ENCODE measurements at places on chromosomes 11 and 22.
A peak's percentile ranks its signal among the peaks of the same experiment; 100 is the strongest.

GRCh38 chr22:25627271-25627852 is 62.9 kb downstream of the GRK3 start:
- DNase-seq: no peak

DNA sequence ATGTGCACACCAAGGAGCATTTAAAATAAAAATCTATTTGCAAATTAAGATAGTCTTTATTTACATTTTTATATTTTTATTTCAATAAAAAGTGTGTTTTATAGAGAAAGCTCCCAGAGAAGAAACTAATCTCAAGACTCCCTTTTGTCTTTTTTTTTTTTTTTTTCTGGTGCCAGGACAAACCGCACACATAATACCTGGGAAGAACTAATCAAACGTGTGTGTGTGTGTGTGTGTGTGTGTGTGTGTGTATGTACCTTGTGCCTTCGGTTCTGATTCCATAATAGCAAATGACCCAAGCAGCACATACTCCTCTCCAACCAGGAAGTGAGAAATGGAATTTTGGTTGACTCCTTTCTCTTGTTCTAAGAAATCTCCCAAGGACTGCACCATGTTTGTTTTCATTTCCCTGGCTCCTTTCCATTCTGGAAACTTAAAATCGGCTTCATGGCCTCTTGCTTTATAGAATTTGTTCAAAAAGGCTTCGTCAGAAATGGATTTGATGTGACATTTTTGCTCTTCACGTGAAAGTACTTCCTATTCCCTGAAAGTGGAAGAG is 65.3 kb downstream of the ST3GAL4 start:
- no peak for DNase-seq

- DNase-seq: no peak
These were observed 40.3 kb downstream of the MEI1 start for GRCh38 chr22:41739576-41739975.

DNA sequence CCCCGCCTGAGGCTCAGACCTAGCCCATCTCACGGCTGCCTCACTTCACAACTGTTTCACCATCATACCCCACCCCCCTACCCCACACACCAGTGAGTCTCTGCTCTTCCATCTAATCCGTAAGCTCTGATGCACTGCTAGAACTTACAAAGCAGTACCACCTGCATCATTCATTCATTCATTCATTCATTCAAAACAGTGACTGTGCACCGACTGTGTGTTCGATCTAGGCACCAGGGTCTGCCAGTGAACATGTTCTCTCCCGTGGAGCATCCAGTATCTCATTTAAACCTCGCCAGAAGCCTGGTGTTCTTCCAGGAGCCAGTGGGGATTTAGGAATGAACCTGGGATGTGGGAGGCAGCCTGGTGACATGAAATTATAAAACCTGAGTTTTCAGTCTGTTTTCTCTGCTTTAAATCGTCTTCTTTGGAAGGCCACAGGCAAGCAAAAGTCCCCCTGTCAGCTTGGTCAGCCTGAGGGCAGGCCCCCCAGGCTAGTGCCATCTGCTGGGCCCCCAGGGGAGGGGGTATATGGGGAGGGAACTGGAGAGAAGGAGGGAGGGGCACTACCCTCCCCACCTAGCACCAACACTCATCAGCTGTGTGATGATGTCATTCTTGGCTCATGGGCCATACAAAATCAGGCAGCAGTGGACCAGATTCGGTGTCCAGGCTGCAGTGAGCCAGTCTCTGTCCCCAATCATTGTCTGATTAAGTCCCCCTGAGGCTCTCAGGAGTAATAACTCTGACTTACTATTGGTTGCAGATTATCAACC is 18.4 kb downstream of the TMPRSS6 start:
- DNase-seq: no peak

DNA sequence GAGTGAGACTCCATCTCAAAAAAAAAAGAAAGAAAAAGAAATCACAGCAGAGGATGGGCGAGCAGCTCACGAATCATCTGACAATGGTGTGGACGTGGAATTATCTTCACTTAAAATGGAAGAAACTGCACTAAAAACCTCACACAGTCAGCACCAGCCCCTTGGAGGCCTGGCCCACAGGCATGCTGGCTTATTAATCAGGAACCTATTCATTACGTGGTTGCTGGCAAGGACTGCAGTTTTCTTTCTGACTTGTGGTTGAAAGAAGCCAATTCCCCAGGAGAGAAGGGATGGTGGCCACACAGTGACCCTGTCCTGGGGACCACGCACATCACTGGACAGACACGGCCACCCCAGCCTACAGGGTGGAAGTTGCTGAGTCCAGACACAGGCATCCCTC is 401.1 kb downstream of the CTTN start:
- no peak for DNase-seq

GRCh38 chr22:36191106-36191836 is 10.3 kb downstream of the APOL4 start:
- DNase-seq: peak; percentile 92

GRCh38 chr11:96333191-96333719 is 9.7 kb downstream of the MAML2 start:
- DNase-seq: no peak

- DNase-seq: no peak
These were observed 30.1 kb upstream of the CAT start for GRCh38 chr11:34408580-34409172.

- DNase-seq: no peak
These were observed 48.8 kb upstream of the CARS1 start for GRCh38 chr11:3105791-3106735.

DNA sequence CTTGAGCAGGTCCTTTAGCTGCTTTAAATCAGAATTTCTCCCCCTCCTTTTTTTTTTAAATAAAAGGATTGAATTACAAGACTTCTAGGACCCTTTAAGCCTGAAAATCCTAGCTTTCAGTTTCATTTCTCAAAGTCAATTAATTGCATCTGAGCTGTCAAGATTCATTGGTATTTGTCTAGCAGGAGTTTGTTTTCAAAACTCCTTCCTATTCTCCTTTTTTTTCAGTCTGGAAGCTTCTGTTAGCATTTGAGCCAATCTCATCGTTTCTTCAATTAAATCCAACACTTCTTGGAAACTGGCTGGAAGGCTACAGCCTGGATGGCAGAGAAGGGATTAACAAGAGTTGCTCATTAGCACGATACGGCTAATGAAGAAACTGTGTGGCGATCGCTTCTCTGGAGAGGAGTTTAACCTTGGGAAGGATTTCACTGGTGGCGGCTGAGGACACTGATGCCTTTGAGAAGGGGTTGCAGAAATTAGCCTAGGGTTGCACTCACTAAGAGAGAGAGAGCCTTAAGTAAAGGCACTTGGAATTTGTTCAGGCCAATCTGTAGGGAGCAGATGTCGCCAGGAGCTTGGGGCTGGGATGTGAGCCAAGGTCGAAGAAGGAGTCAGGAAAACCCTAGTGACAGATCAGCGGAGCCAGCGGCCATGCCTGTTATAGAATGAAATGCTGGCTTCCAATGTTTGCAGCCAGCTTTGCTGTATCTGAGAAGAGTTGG is 43.8 kb upstream of the API5 start:
- peak; percentile 36 for DNase-seq

GRCh38 chr11:102733232-102733875 is 8.6 kb upstream of the MMP8 start:
- no peak for DNase-seq

- DNase-seq: peak; percentile 78
These were observed at the start of gene MCAT for GRCh38 chr22:43142880-43143562. MCAT (minus strand) TSS chr22:43143398; CDS start chr22:43143348, 50 bp downstream.

- no peak for DNase-seq
These were observed 7.6 kb downstream of the MYO18B start for GRCh38 chr22:25749420-25750169.

DNA sequence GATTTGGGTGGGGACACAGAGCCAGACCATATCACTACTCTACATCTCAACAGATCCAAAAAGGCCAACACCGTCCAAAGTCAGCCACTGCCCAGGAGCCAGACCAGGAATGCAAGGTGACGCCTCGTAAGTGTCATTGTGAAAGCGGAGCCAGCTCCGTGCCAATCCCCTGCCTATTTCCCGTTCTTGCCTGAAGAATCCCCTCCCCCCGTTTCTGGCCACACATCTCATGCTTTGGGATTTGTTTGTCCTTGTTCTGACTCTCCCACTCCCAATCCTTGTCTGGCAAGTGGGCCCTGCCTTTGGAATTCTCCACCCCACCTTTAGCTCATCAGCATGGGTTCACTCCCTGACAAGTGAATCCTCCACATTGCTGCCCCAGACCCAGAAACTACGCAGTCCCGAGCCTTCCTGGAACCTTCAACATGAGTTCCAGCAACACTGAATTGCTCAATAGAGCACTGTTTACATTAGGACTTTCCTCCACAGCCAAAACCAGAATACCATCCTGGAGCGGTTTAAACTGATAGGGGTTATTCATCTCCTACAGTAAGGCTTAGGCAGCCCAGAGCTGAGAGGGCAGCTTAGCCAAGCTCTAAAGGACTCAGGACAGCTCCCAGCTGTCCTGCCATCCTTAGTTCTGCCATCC is 6.0 kb upstream of the SLC35C1 start:
- no peak for DNase-seq

DNA sequence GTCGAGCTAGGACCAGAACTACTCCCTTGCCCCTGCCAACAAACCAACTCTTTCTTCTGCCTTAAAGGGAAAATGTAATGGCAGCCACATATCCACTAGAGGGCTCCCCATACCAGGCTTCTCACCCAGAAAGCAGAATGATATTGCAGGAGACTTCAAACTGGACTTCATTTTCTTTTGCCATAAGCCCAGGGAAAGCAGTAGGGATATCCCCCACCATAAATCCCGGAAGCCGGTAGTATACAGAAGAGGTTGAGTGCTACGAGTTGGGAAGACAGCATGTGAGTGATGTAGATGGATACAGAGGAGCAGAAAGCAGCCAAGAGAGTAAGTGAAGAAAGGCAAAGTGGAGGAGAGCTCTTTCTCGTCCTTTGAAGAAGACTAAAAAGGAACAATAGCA is 12.1 kb downstream of the PLAAT5 start:
- DNase-seq: peak; percentile 78

- no peak for DNase-seq
These were observed 12.6 kb downstream of the PRAME start for GRCh38 chr22:22546490-22546889.

GRCh38 chr11:100984668-100985067 is 144.9 kb downstream of the PGR start:
- DNase-seq: no peak

DNA sequence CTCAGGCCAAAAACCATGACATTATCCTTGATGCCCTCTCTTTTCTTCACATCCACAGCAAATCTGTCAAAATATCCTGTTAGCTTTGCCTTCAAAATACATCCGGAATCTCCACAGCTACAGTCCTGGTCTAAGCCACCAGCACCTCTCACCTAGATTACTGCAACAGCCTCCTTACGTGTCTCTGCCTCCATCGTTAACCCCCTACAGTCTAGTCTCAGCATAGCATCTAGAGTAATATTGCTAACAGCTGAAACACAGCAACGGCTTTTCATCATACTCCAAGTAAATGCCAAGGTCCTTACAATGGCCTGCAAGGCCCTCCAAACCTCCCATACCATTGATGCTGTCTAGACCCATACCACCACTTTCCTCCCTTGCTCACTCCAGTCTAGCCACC is 4.4 kb downstream of the TSG101 start:
- DNase-seq: no peak

GRCh38 chr11:60875366-60876167 is 8.2 kb downstream of the ZP1 start:
- DNase-seq: no peak

- no peak for DNase-seq
These were observed 40.7 kb downstream of the ZNF202 start for GRCh38 chr11:123700772-123701171.

DNA sequence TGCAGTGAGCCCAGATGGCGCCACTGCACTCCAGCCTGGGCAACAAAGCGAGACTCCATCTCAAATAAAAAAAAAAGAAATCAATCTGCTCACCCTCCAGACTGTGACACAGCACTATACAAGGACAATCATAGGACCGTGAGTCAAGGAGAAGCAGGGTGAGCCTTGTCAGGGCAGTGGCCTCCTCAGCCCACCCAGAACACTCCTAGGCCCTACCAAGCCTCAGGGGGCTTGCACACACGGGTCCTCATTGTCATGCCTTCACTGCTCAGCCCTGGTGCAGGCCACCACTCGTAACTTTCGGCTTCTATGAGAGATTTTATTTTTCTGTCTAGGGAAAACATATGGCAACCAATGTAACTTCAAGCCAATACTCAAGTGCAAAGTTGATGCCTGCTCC is 35.8 kb downstream of the DGCR2 start:
- no peak for DNase-seq

- DNase-seq: no peak
These were observed 89.0 kb downstream of the RELT start for GRCh38 chr11:73465023-73465675.

DNA sequence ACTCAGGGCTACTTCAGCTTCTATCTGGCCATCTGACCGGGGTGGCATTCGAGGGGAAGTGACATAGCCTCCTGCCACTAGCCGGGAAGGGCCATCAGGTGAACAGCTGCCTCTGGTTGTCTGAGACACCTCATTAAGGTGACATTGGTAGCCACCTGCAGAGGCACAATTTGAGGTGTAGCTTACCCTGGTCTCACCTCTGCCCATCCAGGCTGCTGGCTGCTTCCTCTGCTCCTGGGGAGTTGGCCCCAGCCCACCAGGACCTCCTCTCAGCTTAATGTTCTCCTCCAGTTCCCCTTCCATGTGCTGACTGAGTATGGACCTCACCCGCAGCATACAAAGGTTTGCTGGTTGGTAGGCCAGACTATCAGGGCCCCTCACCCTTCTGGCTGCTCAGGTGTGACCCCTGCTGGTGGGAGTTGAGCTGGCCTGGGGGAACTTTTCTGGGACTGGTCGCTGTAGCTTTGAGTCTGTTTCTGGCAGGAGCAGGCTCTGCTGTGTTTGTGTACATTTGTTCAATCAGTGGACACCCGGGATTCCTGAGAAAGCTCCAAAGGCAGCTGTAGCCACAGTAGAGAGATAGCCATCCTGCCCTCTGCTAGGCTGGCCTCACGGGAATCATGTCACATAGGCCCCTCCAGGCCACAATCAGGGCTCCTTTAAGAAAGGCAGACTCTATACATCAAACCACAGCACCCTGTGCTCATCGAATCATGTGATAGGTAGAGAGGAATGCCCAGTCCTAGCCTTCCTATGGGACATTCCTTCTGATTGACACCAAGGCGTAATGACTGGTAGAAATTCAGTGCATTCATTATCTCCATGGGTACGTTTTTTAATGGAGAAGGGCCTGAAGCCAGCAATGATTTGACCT is 295.1 kb upstream of the PLET1 start:
- DNase-seq: peak; percentile 51

DNA sequence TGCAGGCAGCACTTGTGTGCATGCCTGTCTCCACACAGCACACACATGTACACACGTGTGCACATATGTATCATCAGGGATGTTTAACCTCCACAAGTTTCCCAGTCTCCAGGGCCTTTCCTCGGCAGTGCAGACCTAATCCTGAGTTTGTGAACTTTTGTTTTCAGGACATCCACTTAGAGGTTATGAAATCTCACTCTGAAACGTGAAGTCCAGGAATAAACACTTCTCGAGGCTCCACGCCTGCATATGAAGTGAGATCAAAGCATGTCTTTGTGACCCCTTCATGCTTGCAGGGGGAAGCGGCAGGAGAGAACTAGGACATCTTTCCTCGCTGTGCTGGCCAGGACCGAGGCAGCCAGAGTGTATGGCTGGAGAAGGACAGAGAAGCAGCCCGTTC is 3.1 kb downstream of the SHISAL1 start:
- DNase-seq: no peak

GRCh38 chr11:93997741-93998140 is 23.4 kb upstream of the HEPHL1 start:
- no peak for DNase-seq

GRCh38 chr11:111699579-111700156 is 66.5 kb downstream of the PPP2R1B start:
- DNase-seq: no peak
